Epithelial cell of proximal tubule (primary cell): ENCODE measurements at places on chromosomes 2 and 18. TPM values are rescaled to one million over a fixed set of nuclear protein-coding genes. Genes with fewer than 3 reads are reported as not detected.

Gene DES
- total RNA-seq = not detected in 2 replicates

Gene SCG2
- 0.06 and 0.29 TPM in 2 replicates for total RNA-seq

DNA sequence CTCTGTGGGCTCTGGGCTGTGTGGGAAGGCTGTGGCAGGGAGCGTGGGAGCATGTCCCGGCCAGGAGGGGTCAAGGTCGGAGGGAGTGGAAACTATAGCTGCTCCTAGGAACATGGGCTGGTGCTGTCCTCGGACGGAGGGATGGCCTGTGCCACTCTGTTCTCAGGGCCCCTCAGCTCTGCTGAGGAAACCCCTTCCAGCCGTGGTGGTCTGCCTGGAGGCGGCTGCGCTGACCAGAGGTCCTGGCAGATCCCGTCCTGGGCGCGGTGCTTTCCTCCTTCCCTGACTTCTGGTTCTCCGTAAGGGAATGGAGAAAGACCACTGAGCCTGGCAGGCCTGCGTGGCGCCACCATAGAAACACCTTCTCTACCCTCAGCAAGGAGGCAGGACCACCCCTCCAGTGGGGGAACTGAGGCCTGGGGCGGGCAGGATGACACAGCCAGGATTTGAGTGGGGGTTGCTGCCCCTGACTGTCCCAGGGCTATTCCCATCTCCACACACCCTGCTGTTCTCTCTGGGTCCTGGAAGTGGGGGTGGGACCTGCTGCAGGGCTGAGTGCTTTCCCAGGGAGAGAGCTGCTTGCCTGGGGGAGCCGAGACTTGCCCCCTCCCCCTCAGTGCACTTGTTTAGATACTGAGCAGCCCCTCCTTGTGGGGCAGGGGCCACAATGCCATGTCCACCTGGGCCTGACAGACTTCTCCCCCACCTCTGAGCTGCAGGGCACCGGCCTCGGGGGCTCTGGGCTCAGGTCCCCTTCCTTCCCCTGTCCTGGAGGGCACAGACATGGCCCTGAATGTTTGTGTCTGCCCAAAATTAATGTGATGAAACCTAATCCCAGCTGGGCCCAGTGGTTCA lies 301.0 kb upstream of the HS6ST1 start:
- DNase-seq = no peak

DNA sequence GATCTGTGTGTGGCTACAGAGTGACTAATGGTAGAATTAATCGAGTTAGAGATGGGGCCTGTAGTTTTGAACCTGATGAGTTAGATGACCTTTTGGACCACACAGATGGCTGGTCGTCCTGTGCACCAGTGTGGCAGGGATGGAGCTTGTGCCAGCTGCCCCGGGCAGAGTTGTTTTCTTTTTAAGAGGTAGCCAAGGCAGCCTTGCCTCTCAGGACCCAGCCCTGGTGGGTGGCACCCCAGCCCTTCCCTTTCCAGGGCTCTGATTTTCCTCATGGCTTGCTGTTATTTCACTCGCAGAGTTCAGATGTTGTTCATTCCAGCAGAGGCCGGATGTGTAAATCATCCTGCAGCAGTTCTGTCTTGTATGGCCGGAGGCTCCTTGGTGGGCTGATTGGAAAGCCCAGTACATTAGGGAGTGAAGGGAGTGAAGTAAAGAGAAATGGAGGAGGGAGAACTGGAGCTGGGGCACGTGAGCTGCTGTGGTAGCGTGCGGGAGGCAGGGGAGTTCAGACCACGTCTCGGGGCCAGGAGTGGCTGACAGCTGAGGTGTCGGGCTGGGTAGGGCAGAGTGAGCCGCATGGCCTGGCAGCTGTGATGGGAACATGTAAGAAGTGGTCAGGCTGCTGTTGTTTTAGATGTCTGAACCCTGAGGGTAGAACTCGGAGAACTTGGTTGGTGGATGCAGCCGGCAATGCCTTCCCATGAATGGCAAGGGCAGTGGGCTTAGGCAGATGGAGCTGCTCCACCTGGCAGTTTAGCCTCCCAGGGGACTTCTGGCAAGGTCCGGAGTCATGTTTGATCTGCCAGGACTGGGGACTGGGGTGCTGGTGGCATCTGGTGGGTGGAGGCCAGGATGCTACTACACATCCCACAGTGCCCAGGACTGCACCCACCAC lies 28.8 kb downstream of the ASAP2 start:
- no peak for DNase-seq

GRCh38 chr2:110818767-110819481 lies 86.6 kb downstream of the ACOXL start:
- DNase-seq = no peak

- DNase-seq = no peak
Measured at GRCh38 chr2:189569295-189569910, 11.2 kb downstream of the SLC40A1 start.

GRCh38 chr2:235668782-235669181 lies 174.9 kb downstream of the AGAP1 start:
- DNase-seq = no peak
